Transverse colon (tissue), 4 donors: ENCODE measurements at places on chromosomes 5 and 9. TPM values are rescaled to one million over a fixed set of nuclear protein-coding genes. Genes with fewer than 3 reads are reported as not detected.

SLC27A4 gene
- total RNA-seq: 92.4 TPM

GRCh38 chr5:159571501-159572244, 241.4 kb upstream of the IL12B start:
- no peak for DNase-seq

DNA sequence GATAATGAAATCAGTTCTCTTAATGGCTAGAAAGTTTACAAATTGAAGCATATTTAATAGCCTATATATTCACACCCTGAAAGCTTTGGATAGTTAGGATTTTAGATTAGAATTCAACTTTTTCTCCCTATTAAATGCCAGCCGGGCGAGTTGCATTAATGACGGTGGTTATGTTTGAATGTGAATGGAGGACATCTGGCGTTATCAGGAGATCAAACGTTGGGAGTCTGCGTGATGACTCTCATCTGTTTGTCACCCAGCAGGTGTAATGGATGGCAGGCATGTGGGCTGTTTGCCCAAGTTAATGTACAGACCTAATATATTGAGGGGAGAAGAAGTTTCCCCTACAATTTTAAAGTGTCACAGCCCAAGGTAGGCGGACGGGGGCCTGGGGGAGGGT, 1227.7 kb upstream of the WWC1 start:
- no peak for DNase-seq

DNA sequence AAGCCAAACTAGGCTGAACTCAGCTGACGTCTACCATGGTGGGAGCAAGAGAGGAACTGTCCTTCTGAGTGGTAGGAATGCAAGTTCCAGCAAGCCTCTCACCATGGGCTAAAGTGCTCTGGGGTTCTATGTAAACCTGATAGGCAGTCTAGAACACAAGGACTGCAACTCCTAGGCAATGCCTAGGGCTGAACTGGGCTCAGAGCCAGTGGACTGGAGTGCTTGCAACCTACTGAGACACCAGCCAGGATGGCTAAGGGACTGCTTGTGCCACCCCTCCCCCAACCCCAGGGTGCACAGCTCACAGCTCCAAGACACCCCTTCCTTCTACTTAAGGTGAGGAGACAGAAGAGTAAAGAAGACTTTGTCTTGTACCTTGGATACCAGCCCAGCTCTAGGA, 12.1 kb upstream of the RCL1 start:
- DNase-seq: no peak

CARTPT gene
- not detected for total RNA-seq

IFNA21 gene
- total RNA-seq: not detected

RORB gene
- total RNA-seq: 0.27 TPM

DNA sequence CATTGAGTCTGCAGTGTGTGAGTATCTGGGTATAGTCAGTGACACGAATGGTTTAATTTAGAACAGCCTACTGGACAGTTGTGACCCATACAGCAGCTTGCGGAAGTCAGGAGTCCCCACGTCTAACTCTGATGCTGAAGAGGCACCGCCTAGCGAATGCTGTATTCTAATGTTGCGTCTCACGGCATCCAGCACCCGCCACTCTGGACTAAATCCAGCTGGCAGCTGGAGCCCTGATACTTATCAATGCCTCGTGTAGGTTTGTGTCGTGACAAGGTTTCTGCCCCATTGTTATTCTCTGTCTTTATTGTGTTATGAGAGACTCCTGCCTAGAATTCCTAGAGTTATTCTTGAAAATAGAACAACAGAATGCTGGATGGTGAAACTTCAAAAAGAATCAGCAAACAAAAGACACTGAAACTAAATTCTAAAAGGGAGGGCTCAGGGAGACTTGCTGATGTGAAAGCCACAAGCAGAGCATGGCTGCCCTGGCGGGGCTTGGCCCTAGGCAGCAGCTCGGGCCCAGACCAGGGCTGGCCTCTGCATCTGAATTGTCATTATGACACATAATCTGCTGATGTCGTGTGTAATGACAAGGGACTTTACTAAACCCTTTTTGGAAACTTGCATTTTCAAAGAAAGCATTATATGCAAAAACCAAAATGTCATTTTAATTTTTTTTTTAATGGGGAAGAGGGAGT, 123.5 kb upstream of the ICE1 start:
- no peak for DNase-seq

PCDHAC2 gene
- total RNA-seq: 0.41 TPM

ELL2 gene
- 5.8 TPM for total RNA-seq

DNA sequence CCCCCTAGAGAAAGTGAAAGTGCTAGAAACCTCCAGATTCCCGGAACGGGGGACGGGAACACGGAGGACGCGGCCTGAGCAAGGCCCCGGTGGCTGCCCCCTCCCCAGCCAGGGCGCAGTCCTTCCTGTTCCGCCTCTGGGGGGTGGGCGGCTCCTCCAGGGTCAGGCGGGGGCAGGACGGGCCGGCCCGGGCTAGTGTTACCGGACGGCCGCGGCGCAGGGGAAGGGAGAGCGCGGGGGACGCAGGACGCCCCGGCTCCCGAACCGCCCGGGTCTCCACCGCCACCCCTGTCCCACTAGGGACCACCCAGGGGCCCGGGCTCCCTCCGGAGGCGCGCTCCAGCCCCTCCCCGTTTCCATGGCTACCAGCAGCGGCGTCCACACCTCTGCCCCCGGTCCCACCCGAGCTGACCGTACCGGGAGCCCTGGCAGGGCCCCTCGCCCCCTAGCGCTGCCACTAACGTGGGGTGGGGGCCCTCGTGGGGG, 579 bp downstream of the SLC12A7 start:
- DNase-seq: no peak

DNA sequence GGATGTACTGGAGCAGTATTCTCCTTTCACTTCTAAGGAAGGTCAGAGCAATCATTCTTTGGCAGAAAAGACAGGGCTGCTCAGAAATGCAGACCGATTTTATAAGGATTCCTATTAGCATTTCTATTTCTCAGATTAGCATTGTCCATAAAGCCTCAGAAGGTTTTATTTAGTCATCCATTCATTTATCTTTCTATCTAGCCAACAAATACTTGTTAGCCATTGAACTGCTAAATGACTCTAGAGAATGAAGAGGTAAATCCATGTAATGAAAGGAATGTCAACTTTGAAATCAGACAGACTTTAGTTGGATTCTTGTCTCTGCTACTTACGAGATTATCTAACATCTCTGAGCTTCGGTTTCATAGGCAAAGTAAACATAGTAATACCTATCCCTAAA, 165.2 kb downstream of the SLC25A46 start:
- no peak for DNase-seq

DNA sequence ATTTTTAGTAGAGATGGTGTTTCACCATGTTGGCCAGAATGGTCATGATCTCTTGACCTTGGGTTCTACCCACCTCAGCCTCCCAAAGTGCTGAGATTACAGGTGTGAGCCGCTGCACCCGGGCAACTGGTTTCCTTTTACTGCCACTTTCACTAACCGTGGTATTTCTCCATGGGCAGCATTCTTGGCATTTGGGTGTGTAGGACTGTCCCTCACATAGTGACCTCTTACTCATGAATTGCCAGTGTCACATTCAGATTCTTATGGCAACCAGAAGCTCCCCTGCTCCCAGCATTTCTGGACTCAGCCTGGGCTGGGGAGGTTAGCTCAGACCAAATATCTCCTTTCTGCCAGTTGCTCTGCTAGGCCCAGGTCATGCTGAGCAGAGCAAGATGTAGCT, 50.1 kb downstream of the FOXI1 start:
- DNase-seq: no peak

GRCh38 chr5:172052450-172053236, 46.2 kb upstream of the FBXW11 start:
- peak; percentile 18 for DNase-seq

DNA sequence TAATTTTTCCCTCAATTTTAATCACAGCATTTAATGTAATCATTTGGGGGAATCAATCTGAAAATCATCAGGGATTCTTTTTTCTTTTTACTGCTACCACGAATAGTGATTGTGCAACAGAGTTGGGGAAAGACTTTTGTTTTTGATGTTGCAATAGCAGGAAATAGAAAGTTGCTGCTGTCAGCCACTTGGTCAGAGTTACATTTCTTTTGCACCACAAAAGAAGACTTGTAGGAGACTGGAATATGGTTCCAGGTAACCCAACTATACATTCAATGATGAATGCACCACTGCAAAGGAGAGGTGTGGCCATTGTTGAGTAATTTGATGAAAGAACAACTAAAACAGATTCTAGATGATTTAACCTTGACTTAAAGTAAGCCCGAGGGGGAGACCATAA, 46.3 kb upstream of the PALM2AKAP2 start:
- no peak for DNase-seq

- no peak for DNase-seq
Measured at GRCh38 chr9:134064711-134065110, 3.1 kb downstream of the BRD3 start.

DNA sequence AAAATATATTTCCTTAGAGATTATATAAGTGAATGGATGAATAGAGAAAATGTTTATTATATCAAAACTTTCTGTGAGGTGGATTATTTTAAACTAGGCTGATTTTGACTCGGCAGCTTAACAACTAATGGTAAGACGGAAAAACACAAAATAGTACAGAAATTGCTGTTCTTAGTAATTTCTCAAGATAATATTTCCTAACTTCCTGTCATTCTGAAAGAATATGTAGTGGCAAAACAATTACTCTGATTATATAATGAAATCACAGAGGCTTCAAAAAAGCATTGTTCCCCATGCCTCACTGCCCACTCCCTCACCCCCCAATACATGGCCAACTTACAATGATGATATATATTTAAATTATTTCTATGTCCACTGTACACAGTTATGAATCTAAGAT, 85.4 kb downstream of the YTHDC2 start:
- DNase-seq: no peak

- no peak for DNase-seq
Measured at GRCh38 chr5:116861666-116862065, 287.0 kb upstream of the SEMA6A start.

TSLP gene
- not detected for total RNA-seq

DNA sequence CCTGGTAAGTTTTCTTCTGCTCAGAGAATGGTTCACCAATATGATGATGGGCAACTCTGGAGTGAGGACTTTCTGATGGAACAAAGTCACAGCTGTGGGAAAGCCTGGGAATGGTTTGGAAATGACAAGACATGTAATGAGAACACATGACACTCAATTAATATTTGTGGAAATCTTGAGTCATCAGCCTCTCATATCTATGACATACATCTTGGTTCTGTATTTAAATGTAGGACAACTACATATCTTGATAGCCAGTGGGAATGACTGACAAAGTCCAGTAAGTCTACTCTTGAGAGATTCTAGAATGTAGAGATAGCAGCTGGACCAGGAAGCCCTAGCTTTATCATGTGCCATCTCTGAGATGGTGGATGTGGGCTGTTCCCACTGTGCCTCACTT, 85.5 kb downstream of the PALM2AKAP2 start:
- DNase-seq: no peak

DNA sequence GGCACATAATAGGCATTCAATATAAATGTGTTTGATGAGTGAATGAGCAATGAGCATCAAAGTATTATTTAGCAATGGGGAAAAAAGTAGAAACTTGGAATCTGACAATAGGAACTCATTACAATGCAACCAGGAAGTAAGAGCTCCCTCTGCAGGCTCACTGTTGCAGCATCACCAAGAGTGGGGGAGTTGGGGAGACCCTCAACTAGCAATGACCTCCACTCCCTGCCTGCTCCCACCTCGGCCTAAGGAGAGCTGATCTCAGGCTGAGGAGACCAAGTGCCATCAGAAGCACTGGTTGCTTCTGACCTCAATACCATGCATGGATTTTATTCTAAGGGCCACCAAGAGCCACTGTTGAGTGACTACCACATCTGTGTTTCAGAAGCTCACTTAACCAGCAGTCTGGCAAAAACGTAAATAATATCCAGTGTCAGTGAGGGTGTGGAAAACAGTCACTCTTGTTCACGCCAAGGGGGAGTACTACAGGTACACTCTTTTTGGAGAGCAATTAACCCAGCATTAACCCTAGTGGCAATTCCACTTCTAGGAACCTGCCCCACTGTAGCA, 8.0 kb downstream of the VDAC1 start:
- DNase-seq: no peak

- DNase-seq: no peak
Measured at GRCh38 chr5:108660291-108660690, 87.4 kb upstream of the FER start.

DNA sequence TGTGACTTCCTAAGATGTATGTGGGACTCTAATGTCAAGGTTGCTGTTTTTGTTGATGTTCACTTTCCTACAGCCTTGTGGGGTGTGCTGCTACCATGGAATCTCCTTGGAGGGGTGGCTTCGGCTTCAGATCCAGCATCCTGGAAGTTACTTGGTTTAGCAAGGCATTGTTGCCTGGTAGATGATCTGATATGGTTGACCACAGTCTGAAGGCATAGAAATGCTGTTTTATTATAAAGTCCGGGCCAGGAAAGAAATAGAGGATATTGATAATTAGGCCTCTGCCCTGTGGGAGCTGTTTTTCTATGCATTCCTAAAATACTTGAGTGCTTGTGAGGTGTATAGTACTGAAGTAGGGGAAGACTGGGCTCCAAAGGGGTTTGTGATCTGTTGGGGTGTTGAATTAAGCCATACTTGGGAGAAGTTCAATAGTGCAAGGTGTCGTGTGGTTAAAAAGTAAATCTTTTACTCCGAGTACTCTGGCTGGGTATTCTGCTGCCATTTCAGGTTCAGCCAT, 27.3 kb upstream of the CREBRF start:
- no peak for DNase-seq

DNA sequence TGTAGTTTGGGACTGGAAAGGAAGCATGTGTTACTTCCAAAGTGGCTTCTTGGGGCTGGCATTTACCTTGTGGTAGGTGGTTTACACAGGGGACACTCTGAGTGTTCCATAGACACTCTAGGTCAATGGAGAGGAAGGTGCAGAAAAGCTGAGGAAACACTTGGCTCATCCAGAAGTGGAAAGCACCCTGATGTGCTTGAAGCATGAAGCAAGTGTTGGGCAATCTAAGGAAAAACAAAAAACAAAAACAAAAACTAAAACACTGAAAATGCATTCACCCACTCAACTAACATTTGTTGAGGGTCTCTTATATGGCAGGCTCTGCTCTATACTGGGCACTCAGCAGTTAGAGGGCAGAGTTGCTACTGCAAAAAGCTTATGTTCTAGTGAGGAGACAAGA, 2.9 kb upstream of the ERAP2 start:
- DNase-seq: no peak

PCDHGA1 gene
- total RNA-seq: not detected

SLC28A3 gene
- 0.16 TPM for total RNA-seq

DNA sequence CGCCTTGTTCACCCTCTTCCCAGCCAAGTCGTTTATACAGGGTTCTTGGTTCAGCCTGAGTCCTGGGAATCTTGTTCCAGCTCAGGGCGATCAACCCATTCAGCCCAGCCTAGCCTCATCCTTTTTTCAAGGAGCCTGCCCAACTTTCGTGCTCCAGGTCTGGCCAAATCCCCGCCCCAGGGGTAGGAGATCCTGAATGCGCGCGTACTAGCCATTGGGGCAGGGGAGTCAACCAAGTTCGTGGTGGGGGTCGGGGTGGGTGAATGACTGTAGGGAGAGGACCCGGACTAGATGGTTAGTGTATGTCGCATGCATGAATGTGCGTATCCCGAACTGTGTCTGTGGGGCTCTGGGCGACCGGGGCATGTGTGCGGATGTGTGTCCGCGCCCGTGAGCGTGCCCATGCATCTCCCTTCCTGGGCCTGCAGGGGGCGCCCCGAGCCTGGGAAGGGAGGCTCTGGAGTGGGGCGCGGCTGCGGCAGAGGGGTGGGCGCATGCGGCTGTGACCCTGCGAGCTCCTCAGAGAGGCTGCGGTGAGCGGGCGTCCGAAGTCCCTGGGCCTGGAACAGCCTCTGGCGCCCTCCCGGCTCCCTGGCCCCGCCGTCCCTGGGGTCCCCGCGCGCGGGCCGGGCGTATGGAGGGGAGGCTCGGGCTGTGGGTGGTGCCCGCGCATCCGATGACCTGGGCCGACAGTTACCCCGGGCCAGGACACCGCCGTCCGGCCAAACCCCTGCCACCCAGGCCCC, 8.7 kb downstream of the CCL21 start:
- peak; percentile 79 for DNase-seq
